ENCODE measurements at places on chromosomes 11 and 22.

- DNase-seq, result no peak
These were observed 96.3 kb downstream of the GGTLC2 start for GRCh38 chr22:22740560-22741276.

GRCh38 chr11:116993599-116993998, 104.6 kb downstream of the SIK3 start:
- DNase-seq, result no peak

DNA sequence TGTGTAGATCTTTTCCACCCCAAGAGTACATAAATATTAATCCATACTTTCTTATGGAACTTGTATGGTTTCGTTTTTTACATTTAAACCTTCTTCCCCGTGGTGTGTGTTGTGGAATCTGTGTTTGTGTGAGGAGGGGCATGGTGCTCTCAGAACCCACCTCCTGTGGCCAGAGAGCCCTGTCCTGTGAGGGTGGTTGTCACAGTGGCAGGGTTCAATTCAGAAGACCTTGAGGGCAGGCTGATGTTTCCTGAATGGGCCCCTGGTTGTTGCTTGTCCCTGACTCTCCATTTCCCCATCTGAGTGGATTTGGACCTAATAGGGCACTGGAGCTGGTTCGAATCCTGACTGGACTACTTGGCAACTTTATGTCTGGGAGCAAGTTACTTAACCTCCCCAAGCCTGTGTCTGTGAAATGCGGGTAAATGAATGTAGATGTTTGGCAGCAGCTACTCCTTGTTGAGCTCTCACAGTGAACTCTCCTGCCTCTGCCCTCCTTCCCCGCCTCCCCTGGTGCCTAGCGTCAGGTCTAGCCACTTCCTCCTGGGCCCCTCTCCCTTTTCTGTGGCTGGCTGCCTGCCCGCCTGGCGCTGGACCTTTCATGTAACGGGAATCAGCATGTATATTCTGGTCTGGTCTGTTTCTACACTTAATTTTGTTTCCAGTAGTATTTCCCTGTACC, 7.3 kb downstream of the NEAT1 start:
- no peak for DNase-seq

GRCh38 chr22:22161924-22162851, 82.4 kb upstream of the VPREB1 start:
- DNase-seq, result no peak

DNA sequence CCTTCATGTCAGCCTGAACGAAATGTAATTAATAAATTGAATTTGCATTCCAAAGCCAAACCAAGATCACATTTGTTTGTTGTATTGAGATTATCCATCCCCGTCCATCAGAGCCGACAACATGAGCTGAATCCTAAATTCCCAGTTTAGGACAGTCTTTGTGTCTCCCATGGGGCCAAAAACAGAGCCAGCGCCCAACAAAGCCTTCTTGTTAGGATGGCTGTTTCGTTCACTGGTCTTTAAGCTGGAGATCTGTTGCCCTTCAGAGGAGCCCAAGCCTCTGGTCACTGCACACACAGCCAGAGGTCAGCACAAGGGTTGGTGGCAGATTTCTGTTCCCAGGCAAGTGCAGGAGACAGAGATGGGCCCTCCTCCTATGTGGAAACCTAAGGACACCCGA, 25.8 kb downstream of the DSCAML1 start:
- no peak for DNase-seq

DNA sequence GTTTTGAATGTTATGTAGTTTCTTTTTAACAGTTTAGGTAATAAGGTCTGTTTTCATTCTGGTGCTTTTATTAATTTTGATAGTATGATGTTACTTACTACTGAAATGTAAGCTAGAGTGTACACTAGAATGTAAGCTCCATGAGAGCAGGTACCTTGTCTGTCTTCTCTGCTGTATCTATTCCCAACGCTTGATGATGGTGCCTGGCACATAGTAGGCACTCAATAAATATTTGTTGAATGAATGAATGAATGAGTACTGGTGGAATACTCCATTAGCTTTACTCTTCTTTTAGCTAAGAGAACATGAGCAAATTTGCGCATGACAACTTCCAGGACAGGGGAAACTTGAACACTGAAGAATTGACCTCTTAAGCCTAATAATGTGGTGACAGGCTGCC, 6.6 kb upstream of the NAT10 start:
- no peak for DNase-seq

GRCh38 chr11:112844517-112844916, 116.7 kb upstream of the NCAM1 start:
- no peak for DNase-seq

DNA sequence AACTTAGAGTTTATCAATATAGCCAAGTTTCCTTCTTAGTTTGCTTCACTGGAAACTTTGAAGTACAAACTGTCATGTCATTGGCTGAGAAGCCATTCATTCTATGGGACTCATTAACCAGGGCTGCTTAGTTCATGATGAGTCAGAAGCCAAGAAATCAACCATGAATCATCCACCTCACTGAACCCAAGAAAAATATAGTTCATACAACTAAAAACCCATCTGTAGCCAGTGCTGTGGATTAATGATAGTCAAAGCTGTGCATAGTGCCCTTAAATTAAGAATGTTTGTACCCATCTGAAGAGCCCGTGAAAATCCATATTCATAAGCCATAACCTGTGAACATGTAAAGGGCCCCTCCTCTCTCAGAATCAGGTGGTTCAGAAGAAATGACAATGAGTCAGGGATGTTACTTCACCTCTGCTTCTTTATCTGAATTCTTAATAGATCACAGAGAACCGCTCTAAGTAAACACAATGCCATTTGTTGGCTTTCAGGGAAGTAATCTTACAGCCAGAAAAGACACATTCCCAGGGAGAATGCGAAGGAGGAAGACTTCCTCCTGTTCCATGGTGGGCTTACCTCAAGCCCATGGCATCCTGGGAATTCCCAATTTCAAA, 25.4 kb downstream of the MMP20 start:
- no peak for DNase-seq

DNA sequence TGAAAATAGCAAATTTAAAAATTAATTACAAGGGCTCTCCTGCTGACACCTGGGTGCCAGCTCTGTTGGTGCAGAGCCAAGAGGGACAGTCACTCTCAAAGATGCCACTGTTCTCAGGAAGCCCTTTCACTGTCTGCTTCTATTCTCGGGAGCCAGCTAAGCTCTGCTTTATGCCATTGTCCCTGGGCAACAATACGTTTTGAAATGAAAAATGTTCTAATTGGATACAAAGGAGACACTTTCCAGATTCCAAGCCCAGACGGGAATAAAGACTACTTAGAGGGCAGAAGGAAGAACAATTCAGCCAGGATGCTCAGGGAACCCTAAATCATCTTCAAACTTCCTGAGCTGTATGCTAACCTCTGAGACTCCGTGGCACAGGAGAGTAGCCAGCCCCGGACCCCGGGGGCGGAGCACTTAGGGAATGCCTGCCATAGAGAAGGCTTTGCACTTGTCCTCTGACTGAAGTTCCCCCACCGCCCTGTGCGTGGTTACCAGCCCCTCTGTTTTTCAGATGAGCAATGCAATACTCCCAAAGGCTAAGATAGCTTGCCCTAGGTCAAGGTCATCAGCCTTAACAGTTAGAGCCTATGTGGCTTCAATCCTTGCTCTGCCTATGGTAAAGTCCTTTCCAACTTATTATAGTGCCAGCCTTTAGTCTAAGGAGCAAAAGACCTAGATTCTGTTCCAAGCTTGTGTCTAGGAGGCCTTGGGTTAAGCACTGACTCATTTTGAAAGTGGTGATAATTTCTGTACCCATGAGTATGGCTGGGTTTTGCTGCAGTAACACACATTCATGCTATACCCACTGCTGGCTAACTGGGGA, 150.9 kb downstream of the CACNA1I start:
- no peak for DNase-seq

DNA sequence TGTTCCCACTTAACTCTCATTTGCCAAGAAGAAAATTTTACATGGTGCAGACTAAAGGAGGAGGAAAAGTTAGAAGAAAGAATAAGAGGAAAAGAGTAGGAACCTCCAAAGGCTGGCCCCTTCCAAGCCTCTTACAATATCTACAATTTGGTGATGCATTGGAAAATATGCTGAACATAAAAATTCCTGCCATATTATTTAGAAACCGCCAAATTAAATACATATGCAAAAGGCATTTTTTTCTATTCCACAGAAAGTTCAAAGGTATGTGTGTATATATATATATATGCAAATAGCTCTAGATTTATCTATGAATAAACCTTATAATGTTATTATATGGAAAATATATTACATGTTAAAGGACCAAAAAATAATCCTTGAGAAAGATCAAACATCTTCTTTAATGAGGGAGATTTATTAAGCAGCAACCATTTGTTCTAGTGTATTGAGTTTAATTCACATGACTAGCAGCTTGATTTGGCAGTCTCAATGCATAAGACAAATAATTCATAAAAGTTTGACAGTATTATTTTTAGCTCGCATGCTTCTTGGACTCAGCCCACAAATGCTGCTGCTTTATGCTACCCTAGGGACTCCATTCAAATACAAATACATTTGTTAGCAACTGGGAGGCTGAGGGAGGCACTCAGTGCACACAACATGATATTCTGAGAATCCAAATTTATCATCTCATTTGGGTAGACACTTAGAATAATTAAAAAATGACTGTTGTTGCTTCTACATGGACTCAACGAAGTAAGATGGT, 184.9 kb downstream of the SBF2 start:
- no peak for DNase-seq

DNA sequence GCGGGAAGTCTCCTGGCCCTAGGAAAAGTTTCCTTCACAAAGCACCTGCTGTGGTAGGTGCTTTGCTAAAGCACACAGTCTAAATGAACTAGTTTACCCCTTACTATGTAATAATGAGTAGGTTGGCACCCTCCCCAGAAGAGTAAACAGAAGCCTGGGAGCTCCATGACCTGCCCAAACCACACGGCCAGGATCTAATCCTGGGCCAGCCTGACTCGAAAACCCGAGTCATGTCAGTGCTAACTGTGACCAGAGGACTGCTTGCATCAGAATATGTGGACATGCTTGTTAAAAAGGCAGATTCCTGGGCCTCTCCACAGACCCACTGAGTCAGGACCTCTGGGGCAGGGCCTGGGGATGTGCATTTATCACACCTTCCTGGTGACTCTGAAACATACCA, 67.7 kb downstream of the PANX1 start:
- no peak for DNase-seq

- DNase-seq, result no peak
These were observed 100.3 kb downstream of the GUCY1A2 start for GRCh38 chr11:106917973-106918372.

- no peak for DNase-seq
These were observed 42.3 kb downstream of the RNF141 start for GRCh38 chr11:10498426-10499250.

- DNase-seq, result no peak
These were observed 10.2 kb downstream of the SIRT3 start for GRCh38 chr11:225734-226453.

GRCh38 chr22:37672920-37673455, 2.4 kb upstream of the LGALS1 start:
- no peak for DNase-seq

GRCh38 chr11:70506658-70506970, 108.3 kb downstream of the CTTN start:
- no peak for DNase-seq

- DNase-seq, result no peak
These were observed 7.7 kb downstream of the SCO2 start for GRCh38 chr22:50517495-50518260.

DNA sequence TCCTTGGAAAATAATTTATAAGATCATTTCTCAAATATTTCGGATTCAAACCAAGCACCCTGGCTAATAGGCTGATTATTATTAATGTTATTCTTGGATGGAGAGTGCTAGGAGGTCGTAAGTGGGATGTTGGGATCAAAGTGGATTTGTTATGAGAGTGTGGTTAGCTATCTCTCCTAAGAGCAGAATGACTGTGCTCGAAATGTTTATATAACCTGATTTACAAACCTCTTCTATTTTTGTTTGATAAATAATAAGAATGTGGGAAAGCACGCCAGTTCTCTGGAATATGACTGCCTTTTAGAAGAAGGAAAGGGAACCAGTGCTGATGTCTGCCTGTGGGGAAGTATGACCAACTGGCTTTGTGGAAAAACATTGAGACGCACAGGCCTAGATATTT, 527.5 kb downstream of the NTM start:
- no peak for DNase-seq

GRCh38 chr22:30116362-30117117, 36.3 kb downstream of the HORMAD2 start:
- DNase-seq, result no peak

- DNase-seq, result no peak
These were observed 1.8 kb upstream of the DDB2 start for GRCh38 chr11:47212938-47213337.

DNA sequence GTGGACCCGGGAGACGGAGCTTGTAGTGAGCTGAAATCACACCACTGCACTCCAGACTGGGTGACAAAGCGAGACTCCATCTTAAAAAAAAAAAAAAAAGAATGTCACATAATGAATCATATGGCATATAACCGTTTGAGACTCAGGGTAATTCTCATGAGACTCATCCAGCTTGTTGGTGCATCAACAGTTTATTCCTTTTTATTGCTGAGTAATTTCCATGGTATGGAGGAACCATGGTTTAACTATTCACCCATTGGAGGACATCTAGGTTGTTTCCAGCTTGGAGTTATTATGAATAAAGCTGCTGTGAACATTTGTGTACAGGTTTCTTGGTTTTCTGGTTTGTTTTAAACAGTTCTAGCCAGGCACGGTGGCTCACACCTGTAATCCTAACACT, 25.3 kb downstream of the PPARA start:
- DNase-seq, result no peak

DNA sequence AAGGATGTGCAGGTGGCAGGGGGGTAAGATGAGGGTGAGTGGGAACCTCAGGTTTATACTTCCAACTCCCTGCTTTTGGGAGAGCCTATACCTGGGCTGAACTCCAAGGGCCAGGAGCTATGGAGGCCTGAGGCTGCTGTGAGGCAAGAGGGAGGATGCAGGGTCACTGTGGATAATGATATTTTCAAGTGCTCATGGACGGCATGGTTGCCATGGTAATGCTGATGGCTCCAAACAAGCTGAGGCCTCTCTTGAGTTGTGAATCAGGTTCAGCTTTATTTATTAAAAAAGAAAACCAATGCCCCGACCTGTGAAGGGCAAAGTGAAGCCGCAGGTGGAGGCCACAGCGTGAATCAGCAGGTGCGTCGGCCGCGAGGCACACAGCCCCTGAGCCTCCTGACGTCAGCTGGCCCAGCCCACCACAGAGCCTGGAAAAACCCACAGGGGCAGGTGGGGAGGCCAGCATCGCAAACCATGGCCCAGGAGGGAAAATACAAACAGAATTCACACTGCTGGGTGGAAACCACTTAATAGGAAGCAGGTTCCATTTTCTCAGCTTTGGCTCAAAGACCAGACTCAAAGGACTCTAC, 17.4 kb upstream of the CREB3L1 start:
- DNase-seq, result no peak

- no peak for DNase-seq
These were observed 6.4 kb downstream of the PTPRJ start for GRCh38 chr11:47986742-47987141.

DNA sequence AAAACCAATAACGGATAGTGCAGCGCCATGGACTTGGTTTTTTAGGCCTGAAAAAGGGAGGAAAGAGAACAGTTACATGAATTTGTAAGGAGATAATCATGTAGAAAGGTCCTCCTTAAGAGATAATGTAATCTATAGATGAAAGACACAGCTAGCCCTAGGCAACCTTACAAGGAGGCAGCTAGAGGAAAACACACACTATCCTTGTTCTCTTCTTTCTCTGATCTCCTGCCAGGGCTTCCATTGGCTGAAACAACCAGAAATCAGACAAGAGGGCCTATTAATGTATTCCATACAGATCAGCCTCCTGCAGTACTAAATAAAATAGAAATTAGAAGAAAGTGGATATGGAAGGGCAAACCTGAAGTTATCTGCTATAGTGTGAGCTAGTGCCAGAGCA, 53.0 kb downstream of the KCNA4 start:
- no peak for DNase-seq
